NCI-H187 (cell line): ENCODE measurements at places on chromosomes 6 and 20.

DNA sequence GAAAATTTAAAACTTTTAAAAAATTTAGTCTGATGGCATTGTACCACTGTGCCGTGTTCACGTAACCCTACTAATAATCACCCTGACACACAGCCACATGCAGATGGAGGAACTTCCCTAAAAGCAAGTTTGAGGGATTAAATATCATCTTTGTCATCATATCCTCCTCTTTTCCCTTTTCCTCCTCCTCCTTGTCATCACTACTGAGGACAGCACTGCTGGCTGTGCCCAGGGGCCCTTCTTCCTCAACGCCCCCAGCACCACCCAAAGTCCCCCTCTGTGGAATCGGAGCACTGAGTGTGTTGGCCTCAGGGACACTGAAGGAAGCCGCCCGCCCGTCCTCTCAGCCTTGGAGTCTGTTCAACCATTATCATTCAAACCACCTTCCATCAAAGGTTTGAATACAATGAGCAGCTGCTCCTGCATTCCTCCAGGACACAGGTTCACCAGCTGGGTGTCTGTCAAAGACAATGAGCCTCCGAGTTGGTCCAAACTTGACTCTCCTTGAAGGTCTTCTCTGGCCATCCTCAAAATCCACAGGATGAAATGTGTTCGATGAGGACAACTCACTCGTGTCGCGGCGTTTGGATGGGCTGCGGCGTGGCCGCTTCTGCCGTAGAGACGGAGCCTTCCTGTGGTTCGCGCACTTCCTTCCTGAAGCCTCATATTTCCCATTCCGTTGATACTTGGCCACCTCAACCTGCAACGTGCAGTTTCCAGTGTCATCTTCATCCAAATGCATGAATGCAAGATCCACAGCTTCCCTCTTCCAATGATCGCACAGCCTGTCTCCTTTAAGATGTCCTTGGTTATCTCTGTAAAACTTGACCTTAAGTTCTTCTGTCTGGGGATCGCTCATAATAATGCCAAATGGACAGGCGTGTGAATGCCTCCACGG, 23.3 kb downstream of the NQO2 start:
- peak; percentile 25 for DNase-seq

- DNase-seq = no peak
These were observed 139.5 kb upstream of the FAM83B start for GRCh38 chr6:54706844-54707605.

DNA sequence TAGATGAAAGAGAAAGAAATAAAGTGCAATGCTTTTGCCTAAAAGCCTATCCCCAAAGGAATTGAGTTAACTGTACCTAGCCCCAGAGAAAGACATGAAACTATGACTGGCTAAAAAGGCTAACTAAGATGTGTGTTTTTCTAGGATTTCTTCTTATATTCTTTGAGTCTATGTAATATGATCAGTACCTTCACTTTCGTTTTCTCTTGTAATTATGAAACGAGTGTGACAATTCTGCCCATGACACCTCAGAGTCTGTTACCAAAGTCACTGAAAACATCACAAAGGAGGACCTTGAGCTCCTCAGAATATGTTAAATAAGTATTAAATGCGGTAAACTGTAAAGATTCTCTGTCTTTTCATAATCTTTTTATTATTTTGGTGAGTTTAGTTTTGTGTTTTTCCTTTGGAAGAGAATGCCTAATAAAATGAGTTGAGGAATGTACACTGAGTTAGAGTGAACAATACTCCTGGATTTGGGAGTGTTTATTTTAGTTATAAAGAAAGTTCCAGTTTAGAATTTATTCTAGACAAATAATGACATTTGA, 141.3 kb downstream of the FUT9 start:
- no peak for DNase-seq

DNA sequence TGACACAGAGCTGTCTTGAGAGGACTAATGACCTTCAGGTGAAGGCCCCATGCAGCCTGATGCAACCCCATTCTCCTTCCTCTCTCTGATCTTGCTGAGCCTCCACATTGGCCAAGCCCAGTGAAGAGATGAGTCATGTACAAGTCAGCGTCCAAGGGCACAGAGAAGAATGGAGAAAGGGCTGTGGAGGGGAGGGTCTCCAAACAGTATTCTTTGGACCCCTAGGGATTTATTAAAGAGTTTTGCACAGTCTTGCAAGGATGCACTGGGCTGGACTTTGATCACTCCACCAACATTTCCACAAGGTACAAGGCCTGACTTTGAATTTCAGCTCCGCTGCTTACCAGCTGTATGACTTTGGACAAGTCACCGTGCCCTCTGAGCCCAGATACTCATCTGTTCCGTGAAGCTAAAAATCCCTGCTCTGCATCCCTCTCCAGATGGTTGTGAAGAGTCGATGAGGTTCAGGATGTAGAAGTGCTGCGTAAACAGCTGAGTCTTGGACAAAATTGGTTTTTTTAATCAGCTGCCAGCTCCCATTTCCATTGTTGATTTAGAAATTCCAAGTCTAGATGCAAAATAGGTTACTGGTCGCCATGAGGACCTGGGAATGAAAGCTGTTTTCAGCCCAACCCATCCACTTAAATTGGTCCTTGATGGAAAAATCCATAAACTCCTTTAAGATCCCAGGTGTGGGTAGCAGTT, 14.1 kb upstream of the KCNG1 start:
- no peak for DNase-seq

DNA sequence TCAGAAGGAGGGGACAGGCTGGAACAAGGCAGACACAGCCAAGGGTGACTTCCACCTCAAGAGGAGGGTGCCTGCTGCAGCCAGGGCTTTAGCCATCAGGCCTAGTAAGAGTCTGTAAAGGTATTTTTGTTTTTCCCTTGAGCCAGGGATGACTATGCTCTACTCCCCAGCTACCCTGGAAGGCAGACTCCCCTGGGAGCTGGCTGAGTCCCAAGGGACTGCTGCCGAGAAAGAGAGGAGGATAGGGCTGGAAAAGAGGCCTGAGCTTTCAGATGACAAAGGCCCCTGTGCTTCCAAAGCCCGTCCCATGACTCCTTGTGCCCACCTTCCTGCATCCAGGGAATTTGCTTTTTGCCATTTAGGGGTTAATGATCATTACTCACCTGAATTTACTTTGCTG, 14.0 kb upstream of the GSTA4 start:
- DNase-seq = no peak

GRCh38 chr20:385448-385847, 4.9 kb downstream of the TRIB3 start:
- DNase-seq = no peak

- DNase-seq = no peak
These were observed 12.9 kb upstream of the UQCC2 start for GRCh38 chr6:33724102-33725023.

- DNase-seq = no peak
These were observed 28.0 kb downstream of the HEBP2 start for GRCh38 chr6:138432063-138432356.

DNA sequence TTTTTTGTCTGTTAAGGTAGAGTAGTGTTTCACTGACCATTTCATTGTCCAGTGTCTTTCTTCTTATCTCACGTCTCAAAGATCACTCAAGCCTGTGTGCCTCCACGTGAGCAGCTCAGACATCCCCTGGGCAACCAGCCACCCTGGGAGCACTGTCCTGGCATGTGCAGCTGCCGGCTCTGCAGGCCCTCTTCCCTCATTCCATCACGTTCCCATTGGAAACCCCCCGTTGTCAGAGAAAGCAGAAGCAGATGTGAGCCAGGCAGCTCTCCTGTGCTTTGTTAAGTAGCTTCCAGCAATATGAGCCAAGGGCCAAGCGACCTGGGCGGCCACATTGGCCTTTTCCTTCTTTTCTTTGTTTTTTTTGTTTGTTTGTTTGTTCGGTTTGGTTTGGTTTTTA, 233.2 kb upstream of the SYNDIG1 start:
- no peak for DNase-seq

DNA sequence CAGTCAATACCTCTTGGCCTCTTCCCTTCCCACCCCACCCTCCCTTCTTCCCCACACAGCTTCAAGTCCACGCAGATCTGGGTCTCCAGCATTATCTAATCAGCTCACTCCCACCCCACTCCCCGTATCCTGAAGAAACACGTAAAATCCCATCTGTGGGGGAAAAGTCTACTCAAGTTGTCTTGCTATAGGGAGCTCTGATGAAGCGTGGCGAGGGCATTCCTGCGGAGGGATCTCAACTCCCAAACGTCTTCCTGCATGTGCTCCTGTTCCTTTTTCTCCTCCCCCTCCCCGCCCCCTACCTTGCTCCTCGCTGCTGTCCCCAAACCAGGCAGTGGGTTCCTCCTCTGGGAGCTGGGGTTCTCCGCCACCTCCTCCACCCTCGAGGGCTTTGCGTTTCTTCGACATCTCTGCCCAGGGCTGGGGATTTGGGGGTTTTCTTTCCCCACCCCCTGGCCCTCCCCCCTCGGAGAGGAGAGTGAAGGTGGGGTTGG, 181.8 kb downstream of the TBXT start:
- DNase-seq = no peak

- DNase-seq = peak; percentile 76
These were observed 658.8 kb upstream of the CHD6 start for GRCh38 chr20:42276718-42277602.

GRCh38 chr20:54126806-54127655, 46.8 kb downstream of the CYP24A1 start:
- DNase-seq = no peak

- no peak for DNase-seq
These were observed 139.4 kb upstream of the TENT5A start for GRCh38 chr6:81891874-81892273.

- no peak for DNase-seq
These were observed 68.2 kb downstream of the FAM217A start for GRCh38 chr6:4010689-4011090.

DNA sequence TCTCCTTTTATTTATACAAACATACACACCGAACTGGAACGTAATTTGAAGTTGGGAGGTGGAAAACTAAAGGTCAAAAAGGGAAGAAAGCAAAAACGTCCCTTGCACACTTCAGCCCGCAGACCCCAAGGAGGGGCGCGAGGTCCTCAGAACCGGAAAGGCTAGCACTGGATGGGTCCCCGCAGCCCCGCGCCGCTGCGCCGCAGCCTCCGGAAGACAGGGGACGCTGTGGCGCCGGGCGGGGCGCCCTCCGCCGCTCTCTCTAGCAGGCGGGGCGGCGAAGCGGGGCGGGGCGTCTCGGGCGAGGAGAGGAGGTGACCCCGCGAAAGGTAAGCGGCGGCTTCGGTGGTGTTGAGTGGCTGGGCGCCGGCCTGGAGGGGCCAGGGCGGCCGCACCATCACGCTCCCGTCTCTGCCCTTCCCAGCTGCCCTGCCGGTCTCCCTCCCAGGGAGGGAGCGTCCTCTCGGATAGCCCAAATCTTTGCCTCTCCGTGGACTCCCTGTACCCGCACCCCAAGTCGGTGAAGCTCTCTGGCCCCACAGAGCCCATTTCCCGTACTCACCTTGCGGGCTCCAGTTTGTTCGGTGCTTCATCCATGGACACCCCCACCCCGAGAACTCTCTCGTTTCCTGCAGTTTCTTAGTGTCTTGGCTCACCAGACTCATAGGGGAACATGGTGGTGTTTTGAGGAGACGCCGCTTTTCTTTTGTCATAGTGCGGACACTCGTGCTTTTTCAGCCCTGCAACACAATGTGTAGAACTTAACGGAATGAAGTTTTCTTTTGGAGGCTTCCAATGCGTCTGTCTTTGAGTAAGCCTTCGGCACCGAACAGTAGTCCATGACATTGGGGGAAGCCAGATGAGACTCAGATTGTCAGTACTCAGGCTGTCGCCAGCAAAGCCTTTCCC, at the start of gene SMIM8:
TSS of gene SMIM8 (plus strand) at position 285 of the 909 bp plus-strand sequence. CDS start 14,444 bp downstream, outside the sequence.
- DNase-seq = no peak

GRCh38 chr6:151493804-151494234, at the start of gene CCDC170:
CCDC170 (plus strand) TSS chr6:151494017; CDS start chr6:151494129, 112 bp downstream.
- no peak for DNase-seq
